ENCODE measurements at places on chromosomes 3 and 15.

GRCh38 chr3:62718515-62719320, 156.5 kb downstream of the CADPS start:
- DNase-seq = no peak

DNA sequence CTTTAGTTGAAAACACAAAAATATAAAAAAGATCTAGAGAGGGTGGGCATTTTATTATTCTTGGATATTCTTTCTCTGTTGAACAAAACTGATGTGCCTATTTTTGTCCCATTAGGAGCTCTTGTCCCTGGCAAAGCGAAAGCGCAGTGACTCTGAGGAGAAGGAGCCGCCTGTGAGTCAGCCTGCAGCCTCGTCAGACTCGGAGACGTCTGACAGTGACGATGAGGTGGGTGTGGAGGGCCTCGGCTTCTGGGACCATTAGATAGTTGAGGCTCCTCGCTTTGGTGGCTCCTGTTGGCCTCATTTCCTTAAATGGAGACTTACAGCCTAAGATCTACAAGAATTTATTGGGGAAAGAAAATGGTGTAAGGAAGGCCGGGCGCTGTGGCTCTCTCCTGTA, 21.3 kb downstream of the RTF1 start:
- DNase-seq = no peak

DNA sequence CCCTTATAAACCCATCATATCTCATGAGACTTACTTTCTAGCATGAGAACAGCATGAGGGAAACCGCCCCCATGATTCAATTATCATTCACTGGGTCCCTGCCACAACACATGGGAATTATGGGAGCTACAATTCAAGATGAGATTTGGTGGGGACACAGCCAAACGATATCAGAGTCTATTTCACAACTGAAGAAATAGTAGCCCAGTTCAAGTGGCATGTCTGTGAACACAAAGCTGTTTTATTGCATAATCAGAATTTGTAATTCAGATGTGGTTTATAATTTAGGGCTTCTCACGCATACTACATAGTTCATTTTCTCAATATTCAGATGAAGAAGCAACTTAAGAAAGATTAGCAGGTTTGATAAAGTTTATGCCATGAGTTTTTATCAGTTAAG, 1188.0 kb upstream of the ALCAM start:
- DNase-seq = no peak

DNA sequence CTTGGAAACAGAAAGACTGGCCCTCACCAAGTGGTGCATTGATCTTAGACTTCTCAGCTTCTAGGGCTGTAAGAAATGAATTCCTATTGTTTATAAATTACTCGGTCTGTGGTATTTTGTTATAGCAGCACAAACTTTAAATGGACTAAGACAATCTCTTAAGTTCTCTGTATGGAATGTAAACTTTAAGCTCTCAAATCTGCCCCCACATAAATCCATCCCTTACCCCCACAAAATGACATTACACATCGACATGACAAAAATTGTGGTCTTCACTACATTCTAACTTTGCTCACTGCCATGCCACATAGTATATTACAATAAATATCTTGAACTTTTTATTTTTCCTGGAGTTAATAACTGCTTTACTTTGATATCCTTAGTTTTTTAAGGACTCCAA, 121.3 kb downstream of the MYLK start:
- DNase-seq = no peak

DNA sequence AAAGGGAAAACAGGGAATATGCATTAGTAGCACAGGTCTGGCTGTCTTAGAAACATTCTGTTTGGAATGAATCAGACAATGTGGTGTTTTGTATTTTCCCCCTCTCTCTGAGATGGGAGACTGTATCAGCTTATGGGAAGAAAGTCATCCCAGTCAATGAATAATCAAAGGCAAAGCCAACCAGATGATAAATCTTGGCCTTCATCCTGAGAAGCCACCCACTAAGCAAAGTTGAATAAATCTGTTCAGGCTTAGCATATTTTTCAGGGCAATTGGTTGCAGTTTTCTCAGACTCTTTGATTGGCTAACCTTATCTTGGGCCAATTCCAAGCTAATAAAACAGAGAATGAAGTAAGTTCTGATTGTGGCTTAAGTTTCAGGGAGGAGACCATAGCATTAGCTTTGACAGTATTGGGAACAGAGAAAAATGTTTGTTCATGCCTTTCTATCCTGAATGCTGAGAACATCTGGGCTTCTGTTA, 63.6 kb upstream of the ARL8B start:
- DNase-seq = no peak

DNA sequence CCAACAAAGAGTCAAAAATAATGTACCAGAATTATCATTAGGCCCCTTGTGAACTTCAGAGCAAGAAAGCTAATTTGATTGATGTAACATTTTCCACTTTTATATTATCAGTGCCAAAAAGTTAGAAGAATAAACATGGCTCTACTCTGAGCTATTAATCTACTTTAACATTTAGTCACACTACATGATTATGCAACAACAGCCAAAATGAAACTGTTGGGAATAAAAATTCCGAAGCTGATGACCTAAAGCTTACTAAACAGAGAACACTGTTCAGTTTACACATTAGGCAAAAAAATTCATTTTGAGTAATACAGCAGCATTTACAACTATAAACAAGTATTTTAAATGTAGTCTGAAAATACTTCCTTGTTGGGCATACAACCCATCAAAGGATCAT, 1134.1 kb downstream of the EPHA3 start:
- DNase-seq = no peak

- DNase-seq = no peak
Measured at GRCh38 chr15:46222826-46223225, 588.0 kb downstream of the SQOR start.

- DNase-seq = no peak
Measured at GRCh38 chr3:31355807-31356206, 176.9 kb upstream of the STT3B start.

DNA sequence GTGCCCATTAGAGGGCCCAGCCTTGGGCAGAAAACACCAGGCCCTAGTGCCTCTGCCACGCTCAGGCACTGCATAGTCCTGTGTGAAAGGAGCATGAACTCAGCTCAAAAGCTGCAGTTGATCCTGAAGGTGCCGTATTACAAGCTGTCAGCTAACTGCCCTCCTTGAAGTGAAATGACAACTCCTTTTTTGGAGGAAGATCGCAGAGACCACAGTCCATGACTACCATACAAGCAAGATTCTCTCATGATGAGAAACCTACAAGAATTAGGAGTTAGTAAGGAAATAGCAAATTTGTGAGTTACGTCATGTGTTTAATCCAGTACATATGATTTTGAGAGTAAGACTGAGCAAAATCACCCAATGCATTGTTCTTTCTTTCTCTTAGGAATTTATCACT, 513.9 kb upstream of the NR2F2 start:
- DNase-seq = no peak

- DNase-seq = no peak
Measured at GRCh38 chr3:196889844-196890708, 22.4 kb downstream of the SENP5 start.

- DNase-seq = no peak
Measured at GRCh38 chr3:45205126-45205525, 21.0 kb downstream of the TMEM158 start.

GRCh38 chr3:102532901-102533300, 98.1 kb downstream of the ZPLD1 start:
- no peak for DNase-seq

- no peak for DNase-seq
Measured at GRCh38 chr3:164832216-164832615, 246.1 kb downstream of the SI start.

DNA sequence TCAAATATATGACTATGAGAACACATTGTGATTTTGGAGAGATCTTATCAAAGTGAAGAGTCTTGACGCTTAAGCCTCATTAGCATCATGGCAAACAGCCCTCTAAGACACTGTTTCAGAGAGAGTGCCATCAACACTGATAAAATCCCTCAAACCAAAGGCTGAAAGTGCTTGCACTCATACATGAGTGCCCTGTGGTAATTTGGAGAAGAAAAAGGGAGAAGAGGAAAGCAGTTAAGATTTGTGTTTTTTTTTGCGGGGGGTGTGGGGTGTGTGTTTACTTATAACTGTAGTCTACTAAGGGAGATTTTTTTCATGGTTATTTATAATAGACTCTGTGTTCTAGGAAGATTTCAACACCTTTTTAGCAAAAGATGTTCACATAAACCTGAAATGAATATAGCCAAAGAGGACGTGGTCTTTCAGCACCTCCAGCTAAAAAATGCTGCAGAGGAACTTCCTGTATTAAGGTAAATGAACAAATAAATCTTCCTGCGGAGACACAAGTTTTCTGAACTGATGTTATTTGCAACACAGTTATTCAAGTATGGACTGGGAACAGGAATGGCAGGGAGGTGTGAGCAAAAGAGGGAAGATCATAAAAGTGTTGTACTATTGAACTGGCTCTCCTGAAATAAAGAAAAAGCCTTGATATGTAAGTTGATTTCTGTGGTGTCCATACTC, 81.9 kb upstream of the TGFBR2 start:
- no peak for DNase-seq

GRCh38 chr15:70465812-70466211, 297.5 kb downstream of the UACA start:
- DNase-seq = no peak

- DNase-seq = no peak
Measured at GRCh38 chr15:91289324-91289723, 189.3 kb downstream of the SV2B start.

- no peak for DNase-seq
Measured at GRCh38 chr3:10757821-10758130, 58.3 kb upstream of the SLC6A11 start.

DNA sequence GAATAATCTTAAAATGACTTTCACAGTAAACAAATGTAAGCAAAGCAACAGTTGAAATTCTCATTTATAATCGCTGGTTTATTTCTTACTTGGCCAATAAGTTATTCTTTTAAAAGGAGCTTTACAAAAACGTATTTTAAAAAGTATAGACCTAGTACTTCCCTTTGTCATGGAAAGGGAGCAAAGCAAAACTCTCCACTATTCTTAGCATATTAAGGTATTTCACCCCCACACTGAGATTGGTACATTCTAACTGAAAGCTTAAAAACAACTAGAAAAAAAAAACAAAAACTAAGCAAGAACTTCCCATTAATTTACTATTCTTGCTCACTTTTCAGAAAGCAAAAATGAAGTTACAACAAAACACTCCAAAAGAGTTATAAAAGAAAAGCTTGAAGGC, 1.5 kb downstream of the ATG3 start:
- no peak for DNase-seq

- DNase-seq = no peak
Measured at GRCh38 chr3:122067588-122068240, 12.6 kb downstream of the CD86 start.

DNA sequence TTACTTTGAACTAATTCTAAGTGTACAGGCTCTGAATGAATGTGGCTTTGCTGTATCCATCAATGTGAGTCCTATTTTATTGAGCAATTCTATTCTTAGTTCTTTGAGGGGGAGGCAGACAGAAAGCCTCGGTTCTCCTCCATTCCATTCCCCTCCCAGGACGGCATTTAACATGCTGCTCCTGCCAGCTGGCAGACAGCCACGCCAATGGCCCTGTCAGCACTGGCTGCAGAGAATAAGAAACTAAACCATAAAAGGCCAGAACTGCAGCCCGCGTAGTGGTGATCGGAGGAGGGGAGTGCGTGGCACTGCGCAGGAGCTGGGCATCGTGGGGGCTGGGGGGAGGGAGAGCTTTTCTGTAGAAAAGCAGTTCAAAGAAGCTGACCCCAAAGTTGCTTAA, 76.0 kb upstream of the HACD2 start:
- DNase-seq = no peak

DNA sequence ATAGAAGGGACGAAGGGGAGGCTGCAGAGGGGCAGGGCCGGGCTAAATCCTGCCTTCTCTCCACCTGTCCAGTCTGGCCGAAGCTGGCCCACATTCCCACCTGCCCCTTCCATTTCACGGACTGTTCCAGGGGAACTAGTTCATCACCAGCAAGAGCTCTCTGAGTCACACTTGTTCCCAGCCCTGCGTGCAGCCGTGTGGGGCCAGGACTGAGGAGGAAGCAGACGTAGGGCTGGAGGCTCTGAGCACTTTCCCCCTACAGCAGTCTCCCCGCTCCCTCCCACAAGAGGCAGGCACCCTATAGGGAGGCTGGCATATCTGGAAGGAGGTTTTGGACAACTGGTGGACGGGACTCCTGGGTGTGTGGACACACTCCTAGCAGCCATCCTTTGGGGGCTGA, 3.0 kb downstream of the ITIH4 start:
- DNase-seq = no peak

- no peak for DNase-seq
Measured at GRCh38 chr15:70832176-70832575, 21.8 kb downstream of the LARP6 start.

DNA sequence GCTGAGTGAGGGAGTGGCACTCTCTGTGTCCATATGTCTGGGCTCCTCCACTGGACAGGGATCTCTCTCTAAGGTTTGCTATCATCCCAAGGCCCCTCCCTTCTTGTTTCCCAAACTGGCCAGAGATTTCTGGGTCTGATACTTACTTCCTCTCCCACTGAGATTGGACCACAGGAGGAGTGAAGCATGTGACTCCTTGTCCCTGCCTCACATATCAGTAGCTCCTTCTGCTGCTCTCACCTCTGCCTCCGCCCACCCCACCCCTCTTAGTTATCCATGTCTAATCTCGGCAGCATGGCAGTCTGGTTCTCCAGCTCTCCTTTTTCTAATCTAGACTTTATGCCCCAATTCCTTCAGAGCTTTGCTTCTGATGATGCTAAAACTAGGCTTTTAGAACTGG, 223.1 kb downstream of the RPLP1 start:
- DNase-seq = no peak

- DNase-seq = no peak
Measured at GRCh38 chr15:68658151-68658550, 79.4 kb downstream of the CORO2B start.
